ENCODE measurements at places on chromosomes 5 and 9.

GRCh38 chr5:116075191-116075831, 9.5 kb upstream of the COMMD10 start:
- DNase-seq = no peak

- DNase-seq = no peak
These were observed 171.6 kb downstream of the GAS1 start for GRCh38 chr9:86775718-86776117.

GRCh38 chr5:39992617-39993202, 567.9 kb upstream of the DAB2 start:
- DNase-seq = no peak

DNA sequence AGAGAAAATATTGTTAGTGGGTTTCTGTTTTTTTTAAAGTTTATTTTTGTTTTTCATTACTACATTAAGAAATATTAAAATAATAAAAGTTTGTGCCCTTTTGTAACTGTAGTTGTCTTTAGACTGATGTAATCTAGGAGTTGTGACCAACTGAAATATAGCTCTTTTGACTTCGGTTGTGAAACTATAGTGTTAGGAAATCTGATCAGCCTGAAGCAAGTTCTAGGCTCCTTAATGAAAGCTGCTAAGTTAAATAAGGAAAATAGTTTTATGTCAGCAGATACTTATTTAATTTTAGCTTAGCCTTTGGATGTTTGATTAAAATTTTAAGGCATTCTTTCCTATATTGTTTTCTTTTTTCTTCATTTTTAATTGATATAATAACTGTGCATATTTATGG, 14.2 kb downstream of the AP3S1 start:
- no peak for DNase-seq

- DNase-seq = no peak
These were observed 5.9 kb upstream of the LIX1 start for GRCh38 chr5:97148288-97148687.

GRCh38 chr5:1510631-1511030, 13.1 kb downstream of the LPCAT1 start:
- DNase-seq = peak; percentile 49

DNA sequence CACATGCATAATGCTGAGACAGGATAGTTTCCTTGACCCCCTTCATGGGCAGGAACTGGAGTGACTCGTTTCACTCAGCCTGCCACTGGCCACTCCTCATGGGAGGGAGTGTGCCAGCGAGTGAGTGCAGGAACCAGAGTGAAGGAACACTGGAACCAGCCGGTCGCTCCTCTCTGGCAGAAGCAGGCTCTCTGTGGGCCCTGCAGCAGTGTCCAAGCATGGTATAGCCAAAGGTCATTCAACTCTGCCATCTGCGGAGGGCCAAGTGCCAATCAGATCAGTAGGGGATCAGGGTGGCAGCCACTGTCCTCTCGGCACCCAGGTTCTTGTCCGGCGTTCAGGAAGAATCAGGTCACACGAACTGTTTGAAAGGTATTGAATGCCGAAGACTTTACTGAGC, 169.3 kb upstream of the PPP1R2B start:
- no peak for DNase-seq

DNA sequence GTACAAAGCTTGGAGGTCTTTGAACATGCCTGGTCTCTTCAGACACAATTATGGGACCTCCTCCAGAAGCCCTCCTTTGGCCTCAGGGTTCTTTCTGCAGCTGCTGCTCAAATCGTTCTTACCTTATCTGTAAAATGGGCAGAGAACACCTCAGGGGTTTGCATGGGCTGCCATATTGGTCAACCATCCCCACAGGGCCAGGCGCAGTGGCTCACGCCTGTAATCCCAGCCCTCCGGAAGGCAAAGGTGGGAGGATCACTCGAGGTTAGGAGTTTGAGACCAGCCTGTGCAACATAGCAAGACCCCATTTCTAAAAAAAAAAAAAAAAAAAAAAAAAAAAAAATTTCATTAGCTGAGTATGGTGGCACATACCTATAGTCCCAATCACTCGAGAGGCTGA, 29.1 kb upstream of the TCF7 start:
- DNase-seq = peak; percentile 53

DNA sequence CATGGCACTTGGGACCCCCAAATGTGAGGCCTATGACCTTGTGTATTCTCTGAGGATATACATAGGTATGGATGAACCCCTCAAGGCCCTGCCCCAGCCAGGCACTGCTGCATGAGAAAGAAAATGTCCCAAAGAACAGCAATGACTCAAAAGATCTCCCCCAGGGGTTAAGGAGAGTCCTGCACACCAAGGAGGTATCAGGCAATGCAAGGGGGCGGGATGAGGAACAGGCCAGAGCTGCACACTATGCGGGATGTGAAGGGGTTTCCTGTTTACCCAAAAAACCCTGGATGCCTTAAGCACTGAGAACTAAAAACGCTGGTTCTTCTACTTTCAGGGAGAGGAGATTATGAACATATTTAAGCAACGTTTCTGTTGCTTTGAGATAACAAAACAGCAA, 3.4 kb downstream of the RAPGEF1 start:
- no peak for DNase-seq

DNA sequence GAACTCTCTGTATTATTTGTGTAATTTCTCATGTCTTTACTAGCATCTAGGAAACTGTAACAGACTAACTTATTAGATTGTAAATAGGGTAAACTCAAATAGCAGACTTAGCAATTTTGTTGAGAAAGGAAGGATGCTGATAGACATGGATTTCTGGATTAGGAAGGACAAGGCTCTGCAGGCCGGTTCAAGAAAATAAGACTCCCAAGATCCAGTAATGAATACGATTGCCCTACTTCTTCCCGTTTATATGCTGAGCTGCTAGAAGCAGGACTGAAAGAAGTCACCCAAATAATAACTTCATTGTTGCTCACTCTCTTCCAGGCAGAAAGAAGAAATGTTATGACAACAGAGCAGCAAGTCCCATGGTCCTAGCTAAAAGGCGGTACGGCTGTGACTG, 22.8 kb upstream of the C9orf40 start:
- no peak for DNase-seq

GRCh38 chr9:116643691-116644090, 43.4 kb upstream of the TRIM32 start:
- DNase-seq = no peak

GRCh38 chr9:16191691-16192402, 639.0 kb downstream of the CCDC171 start:
- no peak for DNase-seq

DNA sequence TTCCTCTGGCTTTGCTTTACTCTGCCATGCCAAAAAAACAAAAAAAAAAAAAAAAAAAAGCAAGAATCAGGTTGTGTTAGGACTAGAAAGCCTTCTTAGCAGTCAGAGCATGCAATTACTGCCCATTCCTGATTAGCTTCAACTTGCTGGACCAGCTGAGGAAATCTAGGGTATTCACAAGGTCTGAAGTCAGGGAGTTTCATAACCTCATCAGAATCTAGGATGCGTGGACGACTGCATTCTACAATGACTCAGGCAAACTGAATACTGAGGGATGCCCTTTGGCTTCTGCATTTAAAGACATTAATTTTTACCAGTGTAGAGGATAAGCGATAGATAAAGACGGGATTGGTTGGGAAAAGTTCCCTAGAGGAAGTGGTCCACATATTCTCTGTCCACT, 39.2 kb upstream of the SHOC1 start:
- DNase-seq = no peak

- DNase-seq = no peak
These were observed 32.0 kb downstream of the NKD2 start for GRCh38 chr5:1040571-1040970.

DNA sequence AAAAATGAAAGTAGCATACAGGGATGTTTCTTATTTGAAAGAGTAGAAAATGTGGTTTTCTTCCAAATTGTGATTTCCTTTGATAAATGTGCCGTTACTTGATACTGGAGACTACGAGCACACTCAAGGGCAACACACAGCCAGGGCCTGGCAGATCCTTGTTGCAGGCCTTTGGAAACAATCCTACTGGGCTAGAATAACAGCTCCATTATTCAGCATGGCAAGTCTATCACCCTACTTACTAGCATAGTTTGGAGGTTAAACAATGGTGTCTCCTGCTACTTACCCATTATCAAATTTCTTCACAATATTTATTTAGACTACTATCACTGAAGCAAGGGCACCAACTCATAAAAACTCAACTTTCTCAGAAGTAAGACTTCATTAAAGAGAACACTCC, 140.8 kb upstream of the ZNF608 start:
- no peak for DNase-seq

DNA sequence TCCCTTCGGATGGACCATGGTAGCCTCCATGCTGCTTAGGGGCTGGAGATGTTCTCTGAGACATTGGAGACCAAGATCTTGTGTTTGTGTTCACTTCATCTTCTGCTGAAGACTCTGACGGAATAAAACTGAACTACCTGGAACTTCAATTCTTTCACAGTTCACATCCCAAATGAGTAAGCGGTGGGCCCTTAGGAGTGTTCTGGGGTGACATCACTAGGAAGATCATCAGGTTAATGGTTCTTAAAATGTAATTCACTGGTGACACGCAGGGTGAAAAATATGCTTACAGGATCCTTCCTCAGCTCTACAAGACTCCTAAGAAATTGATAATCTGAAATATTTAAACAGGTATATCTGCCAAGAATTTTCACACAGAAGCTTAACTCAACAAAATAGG, 561.5 kb downstream of the SEMA5A start:
- DNase-seq = no peak

DNA sequence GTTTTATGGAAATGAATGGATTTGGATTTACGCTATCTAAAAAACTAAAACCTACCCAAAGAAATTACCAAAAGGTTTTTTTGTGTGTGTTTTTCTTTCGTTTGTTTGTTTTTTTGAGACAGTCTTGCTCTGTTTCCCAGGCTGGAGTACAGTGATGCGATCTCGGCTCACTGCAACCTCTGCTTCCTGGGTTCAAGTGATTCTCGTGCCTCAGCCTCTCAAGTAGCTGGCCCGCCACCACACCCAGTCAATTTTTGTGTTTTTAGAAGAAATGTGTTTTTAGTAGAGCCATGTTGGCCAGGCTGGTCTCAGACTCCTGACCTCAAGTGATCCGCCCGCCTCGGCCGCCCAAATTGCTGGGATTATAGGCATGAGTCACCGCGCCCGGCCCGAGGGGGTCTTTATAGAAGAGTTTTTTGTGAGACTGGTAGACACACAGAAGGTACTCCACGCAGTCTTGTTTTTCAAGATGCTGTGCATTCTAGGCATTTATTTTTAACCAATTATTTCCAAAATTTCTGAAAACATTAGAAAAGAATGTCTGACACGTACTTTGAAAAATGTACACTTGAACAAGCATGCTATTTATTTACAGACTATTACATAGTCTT, 75.7 kb downstream of the NR6A1 start:
- DNase-seq = no peak

GRCh38 chr9:27126670-27127069, 17.6 kb downstream of the TEK start:
- DNase-seq = no peak

DNA sequence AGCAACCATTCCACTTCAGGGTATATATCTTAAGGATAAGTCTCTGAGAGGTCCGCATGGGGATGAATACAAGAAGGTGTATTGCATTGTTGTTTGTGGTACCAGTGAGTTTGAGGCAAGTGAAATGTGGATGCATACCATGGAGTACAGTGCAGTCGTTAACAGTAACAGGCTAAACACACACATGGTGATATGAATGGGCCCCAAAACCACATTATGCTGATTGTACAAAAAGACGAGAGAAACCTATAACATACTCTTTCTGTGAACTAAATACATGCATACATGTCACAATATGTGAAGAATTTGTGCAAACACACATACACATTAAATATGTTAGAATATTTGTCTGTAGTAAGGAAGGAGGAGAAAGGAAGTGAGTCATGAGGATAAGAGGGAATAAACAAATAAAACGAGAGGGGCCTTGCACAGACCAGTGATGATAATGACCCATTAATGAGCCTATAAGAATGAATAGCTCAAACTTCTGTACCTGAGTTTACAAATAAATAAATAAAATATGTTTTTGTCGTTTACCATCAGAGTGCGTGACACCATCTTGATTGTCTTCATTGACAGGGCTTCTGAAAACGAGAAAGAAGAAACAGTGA, 66.5 kb upstream of the RICTOR start:
- DNase-seq = no peak

- no peak for DNase-seq
These were observed at the start of gene ECM2 for GRCh38 chr9:92535940-92536850. Gene ECM2 (minus strand): TSS chr9:92535990. CDS start chr9:92522866, 13,124 bp downstream.

- DNase-seq = peak; percentile 47
These were observed 21.0 kb upstream of the ALDH1B1 start for GRCh38 chr9:38371495-38371894.

Data from activated effector memory CD4-positive, alpha-beta T cell treated with anti-CD3 and anti-CD28 coated beads, Interleukin-2, amount 50 U/mL, for 16 hours (primary cell).